ENCODE measurements at places on chromosomes 1 and 21. TPM values are rescaled to one million over a fixed set of nuclear protein-coding genes. Genes with fewer than 3 reads are reported as not detected.

MAP3K7CL gene
- total RNA-seq: 1.8 TPM

PLA2G2A gene
- total RNA-seq: 342 TPM

- H3K36me3 ChIP-seq: peaks cover 8% of the 10 kb centered on the region
- no peak for DNase-seq
- H3K4me3 ChIP-seq: no peak overlapping the region
- H3K27ac ChIP-seq: no peak overlapping the region
These were observed 29.5 kb downstream of the TUT4 start for GRCh38 chr1:52523376-52523775.

DNA sequence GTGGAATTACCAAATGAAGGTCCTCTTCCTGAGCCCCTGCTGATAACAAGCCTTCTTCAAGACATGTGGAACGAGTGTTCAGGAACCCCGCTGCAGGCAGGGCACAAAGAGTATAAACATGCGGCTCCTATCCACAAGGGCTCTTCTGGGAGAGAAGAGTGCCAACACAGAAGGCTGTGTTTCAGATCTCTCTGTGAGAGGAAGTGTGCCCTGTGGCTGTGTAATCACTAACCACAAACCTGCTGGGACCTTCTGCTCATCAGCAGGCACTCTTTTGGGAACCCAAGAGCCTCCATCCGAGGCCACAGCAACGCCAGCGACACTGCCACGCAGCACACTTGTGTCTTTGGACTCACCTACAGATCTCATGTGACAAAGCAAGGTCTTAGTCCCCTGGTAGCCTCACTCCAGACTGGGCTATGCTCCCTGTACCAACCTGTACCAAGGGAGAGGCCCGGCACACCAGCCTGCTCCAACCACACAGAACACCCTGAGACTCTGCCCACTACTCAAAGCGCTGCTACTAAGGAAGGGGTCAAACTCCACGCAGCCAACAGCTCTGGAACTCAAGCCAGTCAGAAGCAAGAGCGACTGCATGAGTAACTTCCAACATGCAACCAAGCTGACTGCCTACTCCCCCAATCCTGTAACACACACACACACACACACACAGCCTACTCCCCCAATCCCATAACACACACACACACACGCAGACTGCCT is 7.8 kb downstream of the PTTG1IP start:
- DNase-seq: no peak
- H3K4me3 ChIP-seq: no peak overlapping the region
- H3K36me3 ChIP-seq: no peaks in the 10 kb centered on the region
- H3K4me1 ChIP-seq: peaks cover 8% of the 10 kb centered on the region

DNA sequence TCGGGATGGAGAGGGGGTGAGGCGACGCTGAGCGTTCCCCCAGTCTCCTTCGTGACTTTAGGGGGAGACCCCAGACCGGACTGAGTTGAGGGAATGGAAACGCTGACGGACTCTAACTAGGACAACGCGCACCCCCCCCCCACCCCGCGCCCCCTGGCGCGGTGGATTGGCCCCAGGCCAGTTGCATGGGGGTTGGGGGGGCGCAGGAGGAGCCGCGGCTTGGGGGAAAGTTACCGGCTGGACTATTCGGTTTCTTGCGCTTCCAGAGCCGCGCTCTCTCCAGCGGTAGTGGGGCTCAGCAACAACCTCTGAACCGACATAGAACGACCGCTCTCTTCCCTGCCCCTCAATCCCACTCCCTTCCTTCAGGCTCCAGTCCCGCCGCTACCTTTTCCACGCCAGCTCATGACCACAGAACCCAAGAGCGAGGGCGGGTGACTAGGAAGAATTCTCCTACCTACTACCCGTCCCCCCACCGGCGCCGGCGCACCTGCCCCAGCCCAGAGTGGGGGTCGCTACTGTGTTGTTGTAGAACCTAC is 694 bp downstream of the ZBTB7B start:
- H3K27ac ChIP-seq: peak overlapping the region; percentile 99
- H3K4me3 ChIP-seq: peak overlapping the region; percentile 89
- no peak for DNase-seq
- no peaks in the 10 kb centered on the region for H3K27me3 ChIP-seq
